ENCODE measurements at places on chromosomes 3 and 15.

- DNase-seq: no peak
These were observed 8.2 kb downstream of the XYLB start for GRCh38 chr3:38354588-38355330.

DNA sequence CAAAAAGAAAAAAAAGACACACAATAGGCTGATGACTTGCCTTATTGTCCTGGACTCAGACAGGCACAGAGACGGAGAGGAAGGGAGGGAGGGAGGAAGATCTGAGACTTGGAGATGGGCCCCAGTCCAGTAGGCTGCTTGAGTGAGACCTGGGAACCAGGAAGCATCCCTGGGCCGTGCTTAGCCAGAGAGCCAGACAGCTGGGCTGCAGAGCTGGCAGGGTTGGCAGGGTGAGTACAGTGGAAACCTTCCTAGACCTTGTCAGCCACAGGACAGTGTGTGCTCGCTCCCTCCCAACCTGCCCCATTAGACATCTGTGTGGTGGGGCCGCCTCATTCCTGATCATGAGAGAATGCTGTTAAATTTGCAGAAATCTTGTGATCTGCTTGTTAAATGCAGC is 107.9 kb upstream of the ALDH1A3 start:
- DNase-seq: no peak

DNA sequence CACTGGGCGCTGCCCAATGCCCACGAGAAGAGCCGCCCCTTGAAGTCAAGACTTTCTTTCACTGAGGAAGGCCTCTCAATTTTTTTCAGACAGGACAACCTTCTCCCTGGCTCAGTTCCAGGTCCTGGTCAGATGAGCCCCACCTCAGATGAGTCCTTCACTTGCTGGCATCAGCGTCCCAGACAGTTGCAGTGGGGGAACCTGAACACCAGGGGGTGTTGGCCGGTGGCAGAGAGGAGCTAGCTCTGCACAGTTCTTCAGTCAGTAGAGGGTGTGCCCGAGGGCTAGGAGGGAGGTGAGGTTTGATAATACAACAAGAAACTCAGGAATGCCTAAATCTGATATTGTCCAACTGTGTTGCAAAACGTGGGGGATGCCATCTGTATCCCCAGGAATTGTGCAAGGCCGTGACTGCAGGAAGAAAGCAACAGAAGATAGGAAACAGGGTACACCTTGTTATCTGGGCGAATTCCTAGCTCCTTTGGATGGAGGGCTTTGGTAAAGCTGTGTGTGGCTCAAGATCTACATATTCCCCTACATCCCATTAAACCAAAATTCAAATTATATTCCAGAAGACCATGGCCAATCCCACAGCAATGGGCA is 34.3 kb downstream of the CCR3 start:
- peak; percentile 32 for DNase-seq

DNA sequence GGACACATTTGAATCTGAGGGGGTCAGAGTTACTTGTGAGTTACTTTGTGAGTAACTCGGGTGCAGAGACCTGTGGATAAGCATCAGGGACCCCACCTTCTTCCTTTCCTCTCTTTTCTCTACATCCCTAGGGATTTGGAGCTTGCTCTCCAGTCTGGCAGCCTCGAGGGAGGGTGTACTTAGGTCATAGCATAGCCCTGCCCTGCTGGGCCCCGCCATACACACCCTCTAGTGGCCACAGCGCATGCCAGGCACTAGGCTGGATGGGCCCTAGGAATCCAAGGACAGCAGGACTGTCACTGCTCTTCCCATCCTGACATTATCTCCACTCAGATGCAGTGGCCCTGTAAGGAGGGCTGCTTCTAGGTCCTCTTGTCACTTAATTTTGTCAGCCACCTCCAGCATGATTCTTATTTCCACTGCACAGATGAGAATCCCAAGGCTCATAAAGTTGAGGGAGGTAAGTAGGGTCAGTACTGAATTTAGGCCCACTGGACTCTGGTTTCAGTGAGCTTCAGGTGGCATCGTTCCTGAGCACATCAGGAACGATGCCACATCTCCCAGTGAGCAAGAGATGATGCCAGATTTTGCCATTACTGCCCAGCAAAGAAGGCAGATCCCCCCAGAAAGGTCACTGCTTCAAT is 3.6 kb upstream of the SMAD6 start:
- DNase-seq: no peak

- DNase-seq: no peak
These were observed 1.9 kb upstream of the CFAP92 start for GRCh38 chr3:128995737-128996136.

DNA sequence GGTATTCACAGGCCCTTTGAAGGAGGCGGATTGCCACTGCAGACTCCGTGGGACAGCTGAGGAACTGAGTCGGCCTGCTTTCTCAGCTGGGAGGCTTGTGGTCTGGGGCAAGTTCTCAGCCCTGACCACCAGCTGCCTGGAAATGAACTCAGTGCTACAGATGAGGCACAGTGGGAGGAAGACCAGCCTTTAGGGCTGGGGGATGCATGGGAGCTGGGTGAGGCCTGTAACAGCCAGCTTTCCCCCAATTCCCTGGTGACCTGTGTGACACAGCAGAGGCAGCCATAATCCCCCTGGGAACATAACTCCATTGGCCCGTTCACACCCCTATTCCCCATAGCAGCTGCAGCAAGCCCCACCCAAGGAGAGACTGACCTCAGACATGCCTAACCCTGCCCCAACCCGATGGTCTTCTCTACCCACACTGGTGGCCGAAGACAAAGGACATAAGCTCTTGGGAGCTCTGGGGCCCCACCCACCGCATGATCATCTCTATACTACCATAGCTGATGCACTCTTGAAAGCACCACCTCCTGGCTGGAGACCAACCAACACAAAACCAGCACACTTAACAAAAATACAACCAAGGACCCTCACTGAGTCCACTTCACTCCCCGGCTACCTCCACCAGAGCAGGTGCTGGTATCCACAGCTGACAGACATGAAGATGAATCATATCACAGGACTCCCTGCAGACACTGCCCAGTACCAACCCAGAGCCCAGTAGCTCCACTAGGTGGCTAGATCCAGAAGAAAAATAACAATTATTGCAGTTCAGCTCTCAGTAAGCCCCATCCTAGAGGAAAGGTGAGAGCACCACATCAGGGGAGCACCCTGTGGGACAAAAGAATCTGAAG is 24.9 kb downstream of the ZMAT3 start:
- DNase-seq: peak; percentile 34

- no peak for DNase-seq
These were observed 240.0 kb downstream of the THSD4 start for GRCh38 chr15:71355268-71355667.

GRCh38 chr15:97316362-97316761 is 644.1 kb upstream of the ARRDC4 start:
- DNase-seq: no peak

GRCh38 chr3:71208211-71209095 is 375.1 kb downstream of the FOXP1 start:
- no peak for DNase-seq

- peak; percentile 59 for DNase-seq
These were observed 566 bp downstream of the HMCES start for GRCh38 chr3:129278966-129279906.

DNA sequence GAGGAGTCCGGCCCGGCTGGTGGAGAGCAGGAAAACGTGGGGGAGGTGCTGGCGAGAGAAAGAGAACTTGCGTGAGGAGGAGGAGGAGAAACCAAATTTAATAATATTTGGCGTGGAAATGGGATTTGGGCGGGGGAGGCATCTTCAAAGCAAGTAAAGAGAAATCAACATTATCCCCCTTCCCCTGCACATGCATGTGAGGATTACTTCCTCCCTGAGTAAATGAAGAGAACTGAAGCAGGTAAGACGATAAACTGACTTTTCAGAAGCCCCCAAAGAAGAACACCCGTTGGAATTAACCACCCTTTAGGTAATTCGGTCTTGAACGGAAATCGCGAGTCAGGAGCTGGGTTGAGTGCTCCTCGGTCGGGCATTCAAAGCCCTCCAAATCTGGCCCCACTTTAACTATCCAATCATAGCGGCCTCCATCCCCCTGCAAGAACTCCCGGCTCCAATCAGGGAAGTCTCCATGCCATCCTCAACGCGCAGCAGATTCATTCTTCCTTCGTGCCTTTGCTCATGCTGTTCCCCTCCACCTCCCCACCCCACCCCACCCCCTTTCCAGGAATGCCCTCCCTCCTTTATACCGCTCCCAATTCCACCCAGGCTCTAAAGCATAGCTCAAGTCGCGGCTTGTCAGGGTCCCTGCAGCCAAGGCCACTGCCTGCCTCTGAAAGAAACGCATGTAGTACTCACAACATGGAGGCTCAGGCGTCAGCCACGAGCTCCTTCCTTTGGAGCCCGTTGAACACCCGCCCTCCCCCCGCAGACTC is 545 bp upstream of the RFX7 start:
- peak; percentile 80 for DNase-seq

GRCh38 chr3:150146991-150147761 is 176.5 kb upstream of the PFN2 start:
- DNase-seq: peak; percentile 59

DNA sequence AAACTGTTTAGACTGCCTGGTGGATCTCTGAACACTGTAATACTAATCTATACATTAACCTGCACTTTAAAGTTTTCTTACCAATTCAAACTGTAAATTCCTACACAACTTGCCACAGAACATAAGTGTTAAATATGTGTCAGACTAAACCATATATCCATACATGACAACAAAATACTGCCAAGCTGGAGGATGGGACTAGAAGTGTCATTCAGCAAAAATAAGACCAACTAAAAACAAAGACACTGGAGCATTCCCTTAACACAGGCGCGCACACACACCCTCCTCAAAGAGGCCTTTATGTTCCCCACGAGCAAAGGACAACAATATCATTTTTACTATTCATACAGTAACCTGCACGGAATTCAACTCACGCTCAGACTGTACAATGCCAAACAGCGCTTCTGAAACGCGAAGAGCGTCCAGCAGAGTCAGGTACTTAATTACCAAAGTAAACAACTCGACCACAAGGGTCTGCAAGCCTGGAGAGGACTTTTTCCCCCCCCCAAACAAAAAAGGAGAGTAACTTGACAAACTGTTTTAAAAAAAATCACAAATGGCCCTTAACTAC is 1.1 kb downstream of the DCUN1D1 start:
- no peak for DNase-seq

DNA sequence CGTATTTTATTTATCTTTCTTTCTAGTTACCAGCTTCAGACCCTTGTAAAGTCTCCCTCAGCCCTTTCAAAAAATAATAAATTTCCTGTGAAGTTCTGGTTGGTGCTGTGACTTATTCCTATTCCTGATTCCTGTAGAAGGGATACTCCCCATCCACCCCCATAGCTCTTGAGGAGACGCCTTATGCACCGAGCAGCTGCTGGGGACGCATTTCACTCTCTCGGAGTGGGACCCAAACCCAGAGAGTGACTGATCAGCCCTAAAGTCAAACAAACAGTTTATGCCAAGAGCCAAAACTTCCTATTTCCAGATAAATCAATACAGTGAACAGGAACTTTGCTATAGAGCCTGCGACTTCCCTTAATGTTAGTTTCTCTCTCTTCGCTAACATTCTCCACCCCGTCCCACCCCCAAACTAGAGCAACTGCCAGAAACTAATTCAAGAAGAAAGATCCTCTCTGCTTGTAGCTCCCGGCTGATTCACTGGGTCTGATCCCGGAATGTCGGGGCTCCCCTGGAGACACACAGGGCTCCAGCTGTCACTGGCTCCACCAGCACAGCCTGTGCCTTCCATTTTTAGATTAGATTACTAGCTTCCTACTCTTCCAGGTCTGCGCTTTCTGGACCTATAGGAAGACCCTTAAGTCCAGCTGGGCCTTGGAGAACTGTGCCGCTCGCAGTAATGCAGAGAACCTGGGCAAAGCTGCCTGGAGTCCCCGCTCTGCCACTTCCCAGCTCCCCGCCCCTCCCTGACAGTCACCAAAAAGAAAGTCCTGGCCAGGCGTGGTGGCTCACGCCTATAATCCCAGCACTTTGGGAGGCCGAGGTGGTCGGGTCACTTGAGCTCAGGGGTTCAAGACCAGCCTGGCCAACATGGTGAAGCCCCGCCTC is 45.2 kb downstream of the KLHL25 start:
- peak; percentile 88 for DNase-seq

DNA sequence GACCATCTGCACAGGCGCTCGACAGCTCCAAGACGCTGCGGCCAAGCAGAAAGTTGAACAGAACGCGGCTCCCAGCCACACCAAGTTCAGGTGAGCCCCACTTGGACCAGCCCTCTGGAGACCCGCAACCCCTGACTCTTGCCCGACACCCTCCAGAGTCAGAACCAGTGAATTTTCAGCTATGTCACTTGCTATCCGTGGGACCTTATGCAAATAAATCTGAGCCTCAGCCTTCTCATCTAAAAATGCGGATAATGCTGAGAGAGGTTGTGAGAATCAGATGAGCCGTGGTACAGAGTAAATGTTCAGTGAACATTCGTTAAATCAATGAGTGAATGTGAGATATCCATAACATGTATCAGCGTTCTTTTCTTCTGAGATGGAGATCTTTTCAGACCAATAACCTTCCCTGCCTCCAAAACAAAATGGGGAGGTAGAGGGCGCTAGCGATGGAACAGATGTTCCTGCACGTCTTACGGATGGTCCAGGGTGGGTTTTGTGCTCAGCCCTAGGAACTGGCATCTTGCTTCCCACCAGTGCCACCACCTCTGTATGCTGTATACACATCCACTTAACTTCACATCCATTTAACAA is 524 bp downstream of the MRPS11 start:
- no peak for DNase-seq

DNA sequence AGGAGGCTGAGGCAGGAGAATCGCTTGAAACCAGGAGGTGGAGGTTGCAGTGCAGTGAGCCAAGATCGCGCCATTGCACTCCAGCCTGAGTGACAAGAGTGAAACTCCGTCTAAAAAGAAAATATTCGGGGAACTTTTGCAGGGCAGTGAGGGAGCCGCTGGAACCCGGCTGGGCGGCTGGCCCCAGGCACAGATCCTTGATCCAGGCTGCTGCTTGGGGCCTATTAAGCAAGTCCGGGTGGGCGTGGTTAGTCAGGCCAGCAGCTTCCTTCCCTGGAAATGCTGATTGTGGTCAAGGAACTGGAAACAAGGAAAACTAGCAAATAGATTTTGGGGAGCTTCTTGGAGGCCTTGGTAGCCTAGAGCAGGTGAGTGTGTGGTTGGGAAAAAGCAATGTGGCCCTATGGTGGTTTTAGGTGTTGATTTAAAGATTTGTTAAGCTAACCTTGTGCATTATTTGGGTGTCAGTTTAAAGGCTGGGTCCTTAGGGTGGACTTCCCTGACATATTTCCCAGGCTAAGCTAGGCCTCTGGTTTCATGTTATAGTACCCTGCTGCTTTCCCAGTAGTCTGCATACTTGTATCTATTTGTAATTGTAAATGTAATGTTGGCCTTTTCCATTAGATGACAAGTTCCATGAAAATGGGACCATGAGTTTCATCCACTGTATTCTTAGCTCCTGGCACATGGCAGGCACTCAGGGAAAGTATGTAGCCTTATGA is 17.7 kb upstream of the SNX22 start:
- DNase-seq: no peak

DNA sequence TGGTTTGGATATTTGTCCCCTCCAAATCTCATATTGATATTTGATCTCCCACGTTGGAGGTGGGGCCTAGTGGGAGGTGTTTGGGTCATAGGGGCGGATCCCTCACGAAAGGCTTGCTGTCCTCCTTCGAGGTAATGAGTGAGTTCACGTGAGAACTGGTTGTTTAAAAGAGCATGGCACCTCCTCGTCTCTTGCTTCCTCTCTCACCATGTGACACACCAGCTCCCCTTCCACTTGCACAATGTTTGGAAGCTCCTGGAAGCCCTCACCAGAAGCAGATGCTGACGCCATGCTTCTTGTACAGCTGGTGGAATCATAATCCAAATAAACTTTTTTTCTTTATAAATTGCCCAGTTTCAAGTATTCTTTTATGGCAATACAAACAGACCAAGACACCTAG is 38.6 kb downstream of the RFTN1 start:
- DNase-seq: no peak

GRCh38 chr15:66588971-66589370 is 23.2 kb upstream of the LCTL start:
- DNase-seq: no peak
